SHP77 treated with DMSO at 0.1 percent for 48 hours (cell line): ENCODE measurements at places on chromosomes 13 and 19.

- no peak for DNase-seq
Observed at GRCh38 chr13:40624383-40624782, 42.1 kb downstream of the FOXO1 start.

DNA sequence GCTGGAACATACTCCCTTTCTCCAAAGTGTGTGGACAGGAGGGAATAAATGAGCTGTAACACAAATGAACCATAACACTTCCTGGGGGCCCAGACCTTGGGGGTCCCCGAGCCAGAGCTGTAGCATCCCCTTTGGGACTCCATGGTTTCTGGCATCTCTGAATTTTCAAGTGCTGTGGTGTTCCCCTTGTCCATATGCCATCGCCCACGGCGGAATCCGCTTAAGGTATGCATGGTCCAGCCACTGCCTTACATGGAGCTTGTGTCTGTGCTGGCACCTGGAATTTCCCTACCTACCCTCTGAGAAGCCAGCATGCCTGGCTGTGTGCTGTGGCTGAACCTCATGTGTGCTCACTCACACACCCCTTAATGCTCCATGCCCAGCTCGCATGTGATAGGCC is 943.6 kb downstream of the SLITRK1 start:
- DNase-seq, result no peak

DNA sequence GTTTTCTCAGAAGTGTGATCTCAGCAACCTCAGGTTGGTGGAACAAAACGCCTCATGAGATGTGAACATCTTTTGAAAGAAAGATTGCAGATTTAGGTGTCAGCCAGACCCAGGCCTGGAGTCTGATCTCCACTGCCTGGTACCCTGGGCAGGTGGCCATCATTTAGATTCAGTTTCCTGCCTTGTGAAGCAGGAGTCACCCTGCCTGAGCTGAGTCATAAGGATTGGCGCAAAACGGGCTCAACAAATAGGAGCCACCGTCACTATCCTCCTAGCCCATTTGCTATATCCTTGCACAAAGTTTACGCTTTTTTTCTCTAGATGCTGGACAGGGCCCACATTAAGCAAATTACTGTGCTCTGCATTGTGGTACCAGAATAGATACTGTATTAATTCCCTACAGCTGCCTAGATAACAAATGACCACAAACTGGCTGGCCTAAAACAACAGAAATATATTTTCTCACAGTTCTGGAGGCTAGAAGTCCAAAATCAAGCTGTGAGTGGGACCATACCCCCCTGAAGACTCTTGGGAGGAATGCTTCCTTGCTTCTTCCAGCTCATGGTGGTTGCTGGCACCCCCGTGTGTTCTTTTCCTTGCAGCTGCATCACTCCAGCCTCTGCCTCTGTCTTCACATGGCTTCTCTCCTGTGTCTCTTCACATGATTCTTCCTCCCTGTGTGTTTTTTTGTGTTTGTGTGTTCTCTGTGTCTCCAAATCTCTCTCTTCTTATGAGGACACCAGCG is 38.2 kb downstream of the TNFSF11 start:
- no peak for DNase-seq

- no peak for DNase-seq
Observed at GRCh38 chr13:76812206-76812897, 73.9 kb downstream of the KCTD12 start.

- no peak for DNase-seq
Observed at GRCh38 chr13:87736849-87737385, 65.7 kb downstream of the SLITRK5 start.

DNA sequence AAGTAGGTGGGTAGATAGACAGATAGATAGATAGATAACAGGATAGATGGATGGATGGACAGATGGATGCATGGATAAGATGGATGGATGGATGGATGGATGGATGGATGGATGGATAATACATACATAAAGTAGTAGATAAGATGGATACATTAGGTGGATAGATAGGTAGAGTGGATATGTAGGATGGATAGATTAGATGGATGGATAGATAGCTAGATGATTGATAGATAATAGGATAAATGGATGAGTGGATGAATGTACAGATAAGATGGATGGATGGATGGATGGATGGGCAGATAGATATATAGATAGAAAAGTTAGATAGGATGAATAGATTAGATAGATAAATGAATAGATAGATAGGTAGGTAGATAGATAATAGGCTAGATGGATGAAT is 2.1 kb downstream of the CYP4F3 start:
- no peak for DNase-seq

- DNase-seq, result no peak
Observed at GRCh38 chr19:1566392-1567115, 1.6 kb downstream of the MEX3D start.
